ENCODE measurements at places on chromosomes 3 and 15.

GRCh38 chr15:100171411-100171810 lies 170.4 kb downstream of the ADAMTS17 start:
- no peak for DNase-seq

DNA sequence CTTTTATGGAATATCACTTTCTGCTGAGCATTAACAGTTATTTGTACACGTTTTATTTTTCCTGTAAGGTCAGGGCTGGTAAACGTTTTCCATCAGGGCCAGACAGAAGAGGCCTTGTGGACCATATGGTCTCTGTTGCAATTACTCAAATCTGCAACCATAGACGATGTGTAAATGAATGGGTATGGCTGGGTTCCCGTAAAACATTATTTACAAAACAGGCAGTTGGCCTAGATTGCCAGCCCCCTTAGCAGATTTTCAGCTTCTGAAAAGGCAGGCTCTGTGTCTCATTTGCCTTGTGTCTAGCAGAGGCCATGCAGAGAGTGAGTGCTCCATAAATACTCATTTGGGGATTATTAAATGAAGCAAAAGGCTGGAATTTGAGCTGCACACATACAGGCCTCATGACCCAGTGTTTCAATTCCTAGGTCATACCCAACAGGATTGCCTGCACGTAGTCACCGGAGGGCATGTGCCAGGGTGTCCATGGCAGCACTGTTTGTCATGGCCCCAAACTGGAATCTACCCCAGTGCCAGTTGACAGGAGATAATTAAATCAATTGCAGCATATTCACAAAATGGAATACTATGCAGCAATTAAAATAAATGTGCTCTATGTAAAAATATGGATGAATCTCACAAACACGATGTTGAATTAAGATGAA lies 51.3 kb downstream of the GPD1L start:
- no peak for DNase-seq

DNA sequence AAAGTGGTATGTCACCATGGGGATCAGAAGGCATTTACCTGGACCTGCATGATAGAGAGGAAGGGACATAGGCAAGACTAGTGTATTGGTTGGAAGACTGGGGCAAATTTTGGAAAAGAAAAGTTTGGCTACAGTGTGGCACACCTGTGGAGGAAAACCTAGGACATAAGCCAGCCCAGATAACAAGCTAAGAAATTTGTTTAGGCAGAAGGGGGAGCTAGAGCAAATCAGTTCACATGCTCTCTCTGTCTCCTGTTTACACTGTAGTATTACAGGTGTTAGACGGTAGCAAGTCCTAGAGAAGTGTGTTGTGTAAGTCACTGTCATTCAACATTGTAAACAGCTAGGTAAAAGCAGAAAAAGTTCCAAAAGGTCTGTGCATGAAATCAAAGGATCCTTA lies 11.9 kb upstream of the ALDH1A2 start:
- no peak for DNase-seq

GRCh38 chr3:87324609-87325008 lies 48.2 kb upstream of the POU1F1 start:
- DNase-seq: no peak

DNA sequence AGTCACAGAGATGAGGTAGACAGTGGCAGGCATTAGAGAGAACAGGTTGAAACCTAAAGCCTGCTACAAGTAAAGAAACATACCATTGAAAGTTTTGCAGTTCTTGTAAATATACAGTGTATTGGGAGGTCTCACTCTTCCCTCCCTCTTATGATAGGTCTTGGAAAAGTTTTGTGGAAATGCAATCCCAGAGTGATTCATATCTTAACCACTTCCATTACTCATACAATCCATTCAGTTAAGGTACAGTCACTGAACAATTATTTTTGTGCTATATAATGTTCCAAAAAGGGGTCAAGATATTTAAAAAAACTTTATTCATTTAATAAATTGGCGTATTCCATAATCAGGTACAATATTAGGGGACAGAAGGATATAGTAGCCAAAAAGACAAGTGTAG lies 737.7 kb upstream of the ALCAM start:
- DNase-seq: no peak

- no peak for DNase-seq
These were observed at the start of gene PSTPIP1 for GRCh38 chr15:76994971-76995945. Gene PSTPIP1, plus strand, starts transcription at chr15:76995126. Its CDS starts 448 bp downstream, at chr15:76995574.

GRCh38 chr15:68679961-68680371 lies 101.2 kb downstream of the CORO2B start:
- no peak for DNase-seq

- DNase-seq: no peak
These were observed 41.7 kb upstream of the SEC22A start for GRCh38 chr3:123159926-123160635.

GRCh38 chr3:110341047-110341446 lies 730.6 kb upstream of the NECTIN3 start:
- DNase-seq: no peak

GRCh38 chr3:150755902-150756301 lies 7.1 kb downstream of the SIAH2 start:
- no peak for DNase-seq

DNA sequence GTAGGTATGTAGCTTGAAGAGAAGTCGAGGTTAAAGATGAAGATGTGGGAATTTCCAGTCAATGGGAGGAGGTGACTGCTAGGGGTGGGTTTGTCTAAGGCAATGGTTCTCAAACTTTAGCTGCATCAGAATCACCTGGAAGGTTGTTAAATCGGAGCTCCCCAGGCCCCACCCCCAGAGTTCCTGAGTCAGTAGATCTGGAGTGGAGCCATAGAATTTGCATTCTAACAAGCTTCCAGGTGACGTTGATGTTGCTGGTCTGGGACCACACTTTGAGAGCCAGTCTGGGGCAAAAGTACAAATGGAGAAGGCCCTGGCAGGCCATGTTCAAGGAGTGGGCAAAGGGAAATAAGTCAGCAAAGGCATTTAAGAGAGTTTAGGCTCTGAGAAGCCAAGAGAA lies 69.1 kb downstream of the CMTM8 start:
- no peak for DNase-seq

- no peak for DNase-seq
These were observed 7.6 kb downstream of the EPHB3 start for GRCh38 chr3:184568924-184569829.

GRCh38 chr3:8884630-8885290 lies 78.5 kb downstream of the RAD18 start:
- DNase-seq: no peak

GRCh38 chr3:71304684-71305083 lies 278.8 kb downstream of the FOXP1 start:
- no peak for DNase-seq

GRCh38 chr15:95353512-95353911 lies 977.0 kb upstream of the NR2F2 start:
- DNase-seq: no peak

- no peak for DNase-seq
These were observed 700.3 kb downstream of the TUSC7 start for GRCh38 chr3:117409701-117410459.

DNA sequence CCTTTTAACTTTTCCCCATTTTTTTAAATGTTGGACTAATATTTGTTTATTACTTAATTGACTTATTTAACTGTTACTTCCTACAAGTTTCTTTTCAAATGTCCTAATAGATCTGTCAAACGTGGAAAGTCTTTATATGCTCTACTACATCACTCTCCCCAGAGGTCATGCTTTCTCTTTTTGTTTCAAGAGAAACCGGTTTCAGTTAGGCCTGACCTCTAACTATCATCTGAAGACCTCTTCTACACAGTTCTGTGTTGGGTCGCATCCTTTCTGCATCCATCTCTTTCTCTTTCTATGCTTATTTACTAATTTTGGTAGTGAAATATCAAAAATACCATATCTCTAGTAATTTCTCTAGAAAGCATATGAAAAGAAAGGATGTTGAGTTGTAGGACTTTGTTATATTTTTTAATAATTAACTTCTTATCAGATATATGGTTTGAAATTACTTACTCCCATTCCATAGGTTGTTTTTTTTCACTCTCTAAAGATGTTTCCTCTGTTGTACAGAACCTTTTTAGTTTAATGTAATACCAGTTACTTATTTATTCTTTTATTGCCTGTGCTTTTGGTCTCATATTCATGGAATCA lies 781.2 kb upstream of the ARPP21 start:
- no peak for DNase-seq

DNA sequence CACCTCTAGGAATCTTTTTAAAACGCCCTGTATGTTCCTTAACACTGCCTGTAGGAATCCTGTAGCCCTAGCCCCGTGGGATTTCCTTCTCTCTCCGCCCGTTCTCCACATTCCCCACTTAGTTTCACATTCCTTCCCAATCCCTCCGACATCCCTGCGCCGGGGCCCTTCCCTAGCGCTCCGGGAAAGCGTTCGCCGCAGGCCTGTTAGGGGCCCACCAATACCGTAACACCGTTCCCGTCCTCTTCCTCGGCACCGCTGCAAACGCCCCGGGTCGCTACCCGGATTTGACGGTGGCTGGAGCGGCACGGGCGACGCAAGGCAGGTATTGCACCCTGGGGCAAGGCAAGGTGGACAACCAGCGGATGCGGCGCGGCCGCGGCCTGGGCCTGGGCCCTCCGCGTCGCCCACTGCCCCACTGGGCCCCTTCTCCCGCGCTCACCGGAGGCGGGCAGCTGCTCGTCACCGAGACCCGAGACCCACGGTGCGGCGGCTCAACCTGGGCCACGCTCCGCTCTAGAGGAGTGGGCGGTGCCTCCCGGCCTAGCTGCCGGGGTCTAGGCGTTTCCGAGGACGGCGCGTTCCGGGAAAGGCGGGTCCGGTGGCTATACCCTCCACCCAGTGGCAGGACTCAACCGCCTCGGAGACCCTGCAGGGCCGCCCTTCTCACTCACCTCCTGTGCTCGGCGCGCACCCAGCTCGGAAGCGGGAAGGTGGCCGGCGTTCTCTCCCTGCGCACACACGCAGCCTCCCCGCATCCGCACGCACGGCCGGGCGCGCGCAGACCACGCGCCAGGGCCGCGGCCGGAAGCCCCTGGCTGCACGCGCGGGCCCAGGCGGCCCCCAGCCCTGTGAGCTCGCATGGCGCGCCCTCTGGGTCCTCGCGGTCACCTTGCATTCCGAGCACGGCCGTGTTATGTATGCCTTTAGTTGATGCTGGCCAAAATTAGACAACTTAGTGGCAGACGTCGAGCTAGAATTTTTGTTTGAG lies at the start of gene B3GALNT1:
B3GALNT1 (minus strand) TSS at position 789 of the 991 bp plus-strand sequence. CDS start 18,595 bp downstream, outside the sequence.
- no peak for DNase-seq

DNA sequence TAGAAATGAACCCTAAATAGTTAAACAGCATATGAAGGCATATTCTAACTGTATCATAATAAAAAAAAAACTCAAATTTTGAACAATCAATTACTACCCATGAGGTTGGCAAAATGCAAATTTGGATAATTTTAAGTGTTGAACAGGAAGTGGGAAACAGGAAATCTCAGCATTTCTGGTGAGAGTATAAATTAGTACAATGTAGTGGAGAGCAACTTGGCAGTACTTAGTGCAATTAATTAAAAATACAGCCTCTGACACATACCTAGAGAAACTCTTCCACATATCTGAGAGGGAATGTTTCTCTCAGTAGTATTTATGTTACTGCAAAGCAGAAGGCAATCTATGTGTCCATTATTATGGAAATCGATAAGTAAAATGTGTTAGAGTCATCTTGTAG lies 96.8 kb downstream of the TUSC7 start:
- DNase-seq: no peak

DNA sequence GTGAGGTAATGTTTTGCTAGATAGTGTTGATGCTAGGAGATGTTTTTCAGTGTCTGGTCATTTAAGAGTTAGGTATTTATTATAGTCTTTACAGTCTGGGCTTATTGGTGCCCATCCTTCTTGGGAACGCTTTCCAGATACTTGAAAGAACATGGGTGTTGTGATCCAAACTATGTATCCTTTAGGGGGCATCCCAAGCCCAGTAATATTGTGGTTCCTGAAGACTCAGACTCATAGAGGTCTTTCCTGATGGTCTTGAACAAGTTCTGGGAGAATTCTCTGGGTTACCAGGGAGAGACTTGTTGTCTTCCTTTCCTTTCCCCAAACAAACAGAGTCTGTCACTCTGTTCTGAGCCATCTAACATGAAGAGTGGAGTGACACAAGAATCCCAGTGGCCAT lies 99.7 kb upstream of the LRRC3B start:
- DNase-seq: no peak

GRCh38 chr3:133655731-133656515 lies 5.8 kb downstream of the TOPBP1 start:
- DNase-seq: no peak

Data from stimulated activated CD8-positive, alpha-beta memory T cell treated with anti-CD3 and anti-CD28 coated beads, Interleukin-4, amount 100 ng/mL, for 1 hour (primary cell).